ENCODE measurements at places on chromosomes 16 and 17.

DNA sequence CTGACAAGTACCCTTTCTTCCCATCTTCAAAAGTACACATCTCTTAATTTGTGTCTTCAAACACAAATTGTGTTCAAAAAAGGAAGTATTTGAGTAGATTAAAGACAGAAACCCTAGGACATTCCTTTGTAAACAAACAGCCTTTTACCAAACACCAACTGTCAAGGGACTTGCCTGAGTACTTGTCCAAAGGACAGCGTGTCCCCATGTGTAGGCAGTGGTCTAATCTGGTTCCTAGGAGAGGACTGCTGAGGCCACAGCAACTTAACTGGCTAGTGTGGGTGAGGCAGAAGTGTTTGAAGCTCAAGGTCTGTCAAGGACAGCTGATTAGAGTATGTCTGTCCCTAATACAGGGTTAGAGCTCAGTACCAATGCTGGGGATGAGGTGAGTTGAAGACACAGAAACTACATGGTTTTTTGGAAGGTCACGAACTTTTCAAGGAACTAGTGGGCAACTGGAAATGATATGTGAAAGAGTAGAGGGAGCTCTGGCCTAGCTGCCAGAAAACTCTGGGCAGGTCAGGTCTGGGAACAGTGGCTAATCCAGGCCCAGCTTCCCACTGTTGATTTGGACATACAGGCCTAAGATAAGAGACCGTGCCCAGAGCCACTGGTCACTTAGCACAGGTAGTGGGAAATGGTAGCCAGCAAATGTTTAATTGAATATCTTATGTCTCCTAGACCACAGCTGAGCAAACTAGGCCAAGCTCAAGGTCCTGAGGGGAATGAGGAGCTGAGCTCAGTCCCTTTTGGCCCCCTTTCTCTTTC lies 10.1 kb downstream of the HMOX2 start:
- DNase-seq, result no peak

GRCh38 chr16:31036691-31037090 lies 3.3 kb downstream of the STX4 start:
- no peak for DNase-seq

DNA sequence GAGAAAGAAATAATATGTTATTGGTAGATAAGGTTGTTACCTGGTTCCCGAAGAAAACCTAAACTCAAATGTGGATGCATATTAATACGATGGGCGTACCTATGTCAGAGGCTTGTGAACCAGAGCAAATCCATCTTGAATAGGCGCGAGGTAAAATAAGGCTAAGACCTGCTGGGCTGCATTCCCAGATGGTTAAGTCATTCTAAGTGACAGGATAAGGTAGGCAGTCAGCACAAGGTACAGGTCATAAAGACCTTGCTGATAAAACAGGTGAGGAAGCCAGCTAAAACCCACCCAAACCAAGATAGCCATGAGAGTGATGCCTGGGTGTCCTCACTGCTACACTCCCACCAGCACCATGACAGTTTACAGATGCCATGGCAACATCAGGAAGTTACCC lies 1400.1 kb downstream of the CDH8 start:
- no peak for DNase-seq

- no peak for DNase-seq
Measured at GRCh38 chr17:57257895-57258851, 1.9 kb downstream of the MSI2 start.

GRCh38 chr17:83012868-83013778 lies 66.3 kb upstream of the METRNL start:
- no peak for DNase-seq

- DNase-seq, result no peak
Measured at GRCh38 chr16:13883881-13884280, 36.1 kb upstream of the ERCC4 start.

DNA sequence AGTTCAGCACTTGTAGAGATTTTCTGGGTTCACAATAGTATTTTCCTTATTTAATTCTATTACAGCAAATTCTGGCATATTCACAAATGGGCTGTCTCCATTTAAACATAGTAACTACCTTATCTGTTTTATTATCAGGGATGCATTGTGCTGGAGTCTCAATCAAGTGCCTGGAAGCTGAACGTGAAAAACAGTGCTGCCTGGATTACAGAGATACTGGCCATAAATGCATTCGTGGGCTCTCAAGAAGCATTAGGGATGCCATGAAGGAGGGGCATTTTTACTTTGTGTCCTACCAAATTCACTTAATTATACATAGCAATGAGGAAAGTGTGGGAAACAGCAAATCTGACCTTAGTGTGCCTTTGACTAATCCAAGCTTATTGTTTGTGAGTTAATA lies 184.6 kb downstream of the ABCC12 start:
- DNase-seq, result no peak

DNA sequence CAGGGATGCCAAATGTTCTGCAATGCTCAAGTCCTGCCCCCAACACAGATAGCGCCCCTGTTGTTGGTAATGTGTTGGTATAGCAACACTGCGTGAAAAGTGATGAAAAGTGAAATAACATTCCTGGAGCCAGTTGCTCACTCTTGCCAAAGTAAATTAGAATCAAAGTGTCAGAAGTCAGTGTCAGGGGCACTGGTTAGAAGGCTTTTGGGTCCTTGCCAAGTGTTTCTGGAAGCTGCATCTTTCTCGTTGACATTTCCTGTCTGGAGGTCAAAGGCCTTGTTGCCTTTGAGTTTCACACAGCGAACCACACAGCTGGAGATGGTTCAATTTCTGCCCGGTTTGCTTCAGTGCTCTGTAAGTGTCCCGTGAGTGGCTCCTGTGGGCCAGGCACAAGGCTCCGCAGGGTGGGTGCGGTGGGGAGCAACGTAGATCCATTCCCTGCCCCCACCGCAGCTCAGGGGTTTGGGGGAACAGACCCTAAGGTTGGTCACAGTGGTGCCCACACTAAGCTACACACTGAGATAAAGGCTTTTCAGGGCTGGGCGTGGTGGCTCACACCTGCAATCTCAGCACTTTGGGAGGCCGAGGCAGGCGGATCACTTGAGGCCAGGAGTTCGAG lies 3.6 kb upstream of the SLC16A5 start:
- DNase-seq, result no peak

GRCh38 chr16:28913946-28914724 lies 10.9 kb downstream of the RABEP2 start:
- no peak for DNase-seq

DNA sequence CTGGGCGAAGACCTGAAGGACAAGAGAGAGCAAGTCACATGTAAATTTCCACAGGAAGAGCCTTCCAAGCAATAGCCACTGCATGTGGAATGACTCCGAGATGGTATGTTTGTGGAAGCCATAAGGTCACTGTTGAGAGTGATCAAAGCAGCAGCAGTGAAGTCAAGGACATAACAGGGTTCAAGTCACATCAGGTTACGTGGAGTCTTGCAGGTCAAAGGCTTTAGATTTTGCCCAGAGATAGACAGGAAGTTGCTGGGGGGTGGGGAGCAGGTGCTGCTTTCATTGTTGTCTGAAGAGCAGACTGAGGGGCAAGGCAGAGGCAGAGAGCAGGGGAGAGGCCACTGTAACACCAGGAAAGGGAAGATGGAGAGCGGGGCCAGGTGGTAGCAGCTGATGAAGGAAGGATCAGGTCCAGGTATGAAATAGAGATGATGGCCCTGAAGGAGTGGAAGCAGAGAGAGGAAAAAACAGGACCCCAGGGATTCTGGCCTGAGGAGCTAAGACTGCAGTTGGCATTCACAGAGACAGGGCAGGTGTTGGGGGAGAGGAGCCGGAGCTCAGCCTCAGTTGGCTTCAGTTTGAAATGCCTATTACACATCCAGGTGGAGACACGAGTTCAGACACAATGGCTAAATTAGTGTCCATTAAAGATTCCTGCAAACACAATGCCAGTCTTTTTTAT lies 129.3 kb upstream of the AXIN2 start:
- no peak for DNase-seq

DNA sequence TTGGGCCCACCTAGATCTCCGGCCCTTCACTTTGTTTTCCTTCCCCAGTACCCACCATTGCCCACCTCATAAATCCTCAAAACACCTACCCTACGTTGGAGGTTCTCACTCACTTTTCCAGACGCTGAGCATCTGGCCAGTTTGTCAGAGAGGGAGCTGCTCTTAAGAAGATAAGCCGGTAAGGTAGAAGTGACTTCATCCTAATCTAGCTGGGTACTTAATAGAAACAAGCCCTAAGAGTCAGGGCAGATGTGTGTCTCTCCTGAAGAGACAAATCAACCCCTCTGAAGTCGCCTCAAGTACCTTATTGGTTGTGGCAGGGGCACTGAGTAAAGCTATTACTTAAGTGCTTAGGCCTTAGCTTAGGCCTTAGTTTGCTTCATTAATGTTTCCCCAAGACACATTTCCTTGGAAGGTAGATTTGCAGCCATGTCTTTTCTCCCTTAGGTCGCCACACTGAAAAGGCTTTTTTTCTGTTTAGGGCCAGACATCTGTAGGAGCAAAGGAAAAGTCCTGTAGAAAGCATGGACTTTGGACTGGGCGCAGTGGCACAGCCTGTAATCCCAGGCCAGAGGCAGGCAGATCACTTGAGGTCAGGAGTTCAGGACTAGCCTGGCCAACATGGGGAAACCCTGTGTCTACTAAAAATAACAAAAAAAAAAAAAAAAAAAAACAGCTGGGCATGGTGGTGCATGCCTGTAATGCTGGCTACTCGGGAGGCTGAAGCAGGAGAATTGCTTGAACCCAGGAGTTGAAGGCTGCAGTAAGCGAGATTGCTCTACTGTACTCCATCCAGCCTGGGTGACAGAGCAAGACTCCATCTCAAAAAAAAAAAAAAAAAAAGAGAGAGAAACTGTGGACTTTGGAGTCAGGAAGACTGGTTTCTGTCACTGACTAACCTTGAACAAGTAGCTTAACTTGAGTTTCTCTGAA lies 1.0 kb downstream of the TACO1 start:
- DNase-seq, result no peak

All from cardiac septum (tissue), 1 donor.